Activated CD8-positive, alpha-beta memory T cell treated with anti-CD3 and anti-CD28 coated beads for 1 hour (primary cell): ENCODE measurements at places on chromosomes 3 and 15.

GRCh38 chr3:60282866-60283265 lies 968.4 kb downstream of the FHIT start:
- DNase-seq, result no peak

GRCh38 chr3:151044706-151045105 lies 40.8 kb upstream of the MED12L start:
- DNase-seq, result no peak

DNA sequence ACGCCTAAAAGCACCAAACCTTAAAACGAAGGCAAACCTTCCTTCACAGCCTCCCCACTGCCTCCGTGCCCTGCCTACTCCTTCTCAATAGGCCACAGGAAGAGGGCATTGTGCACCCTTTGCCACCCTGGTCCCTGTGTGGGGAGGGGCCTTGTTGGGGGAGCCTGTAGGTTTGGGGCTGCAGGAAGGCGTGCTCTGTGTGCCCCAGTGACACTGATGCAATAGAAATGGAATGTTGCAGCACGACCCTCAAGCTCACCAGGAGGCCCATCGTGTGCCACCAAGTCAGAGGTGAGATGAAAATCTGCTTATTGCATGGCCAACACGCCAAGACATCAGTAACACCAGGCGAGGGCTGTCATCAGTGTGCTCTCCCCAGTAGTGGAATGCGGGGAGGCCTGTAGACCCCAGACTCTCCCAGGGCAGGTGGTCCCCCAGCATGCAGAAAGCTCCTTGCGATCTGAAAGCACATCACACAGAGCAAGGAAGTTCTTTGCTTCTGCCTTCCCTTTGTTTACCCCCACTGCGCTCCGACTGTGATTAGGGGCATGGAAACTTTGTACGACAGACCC lies 86.2 kb downstream of the ASB7 start:
- DNase-seq, result no peak

GRCh38 chr15:89777073-89777751 lies 1.1 kb downstream of the MESP2 start:
- DNase-seq, result no peak

- no peak for DNase-seq
Measured at GRCh38 chr15:65416845-65417416, 5.8 kb downstream of the IGDCC4 start.

DNA sequence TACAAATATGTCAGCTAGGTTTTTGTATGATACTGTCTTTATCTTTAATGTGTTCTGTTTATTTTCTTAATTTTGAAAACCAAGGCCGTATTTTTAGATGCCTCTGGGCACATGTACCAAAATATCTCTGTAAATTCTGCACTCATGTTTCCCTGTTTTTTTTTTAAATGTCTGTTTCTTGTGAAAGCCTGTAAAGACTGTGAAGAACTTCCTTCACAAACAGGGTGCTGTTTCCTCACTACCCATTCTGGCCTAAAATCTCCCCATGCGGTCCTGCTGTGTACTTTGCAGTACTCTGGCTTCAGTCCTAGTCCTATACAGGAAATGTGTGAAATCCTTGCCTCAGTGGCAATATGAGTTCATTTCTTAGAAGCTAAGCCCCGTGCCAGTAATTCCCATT lies 133.4 kb upstream of the ZBTB20 start:
- no peak for DNase-seq

DNA sequence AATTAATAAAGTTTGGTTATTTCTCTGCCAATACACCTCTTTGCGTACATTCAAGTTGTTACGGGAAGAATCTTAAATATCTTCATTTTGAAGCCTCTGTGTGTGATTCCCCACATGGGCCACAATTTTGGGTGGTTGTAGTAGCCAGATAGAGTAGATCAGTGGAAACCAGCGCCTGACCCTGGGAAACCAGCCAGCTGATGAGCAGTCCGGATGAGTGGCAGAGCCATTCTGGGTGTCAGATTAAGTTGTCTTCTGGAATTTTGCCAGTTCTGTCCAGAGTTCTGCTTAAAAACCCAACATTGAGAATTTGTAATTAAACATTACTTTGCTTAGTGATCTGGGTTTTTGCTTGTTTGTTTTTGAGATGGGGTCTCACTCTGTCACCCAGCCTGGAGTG lies 49.7 kb downstream of the MRPS25 start:
- no peak for DNase-seq

GRCh38 chr3:186166491-186167288 lies 57.8 kb upstream of the ETV5 start:
- DNase-seq, result no peak

DNA sequence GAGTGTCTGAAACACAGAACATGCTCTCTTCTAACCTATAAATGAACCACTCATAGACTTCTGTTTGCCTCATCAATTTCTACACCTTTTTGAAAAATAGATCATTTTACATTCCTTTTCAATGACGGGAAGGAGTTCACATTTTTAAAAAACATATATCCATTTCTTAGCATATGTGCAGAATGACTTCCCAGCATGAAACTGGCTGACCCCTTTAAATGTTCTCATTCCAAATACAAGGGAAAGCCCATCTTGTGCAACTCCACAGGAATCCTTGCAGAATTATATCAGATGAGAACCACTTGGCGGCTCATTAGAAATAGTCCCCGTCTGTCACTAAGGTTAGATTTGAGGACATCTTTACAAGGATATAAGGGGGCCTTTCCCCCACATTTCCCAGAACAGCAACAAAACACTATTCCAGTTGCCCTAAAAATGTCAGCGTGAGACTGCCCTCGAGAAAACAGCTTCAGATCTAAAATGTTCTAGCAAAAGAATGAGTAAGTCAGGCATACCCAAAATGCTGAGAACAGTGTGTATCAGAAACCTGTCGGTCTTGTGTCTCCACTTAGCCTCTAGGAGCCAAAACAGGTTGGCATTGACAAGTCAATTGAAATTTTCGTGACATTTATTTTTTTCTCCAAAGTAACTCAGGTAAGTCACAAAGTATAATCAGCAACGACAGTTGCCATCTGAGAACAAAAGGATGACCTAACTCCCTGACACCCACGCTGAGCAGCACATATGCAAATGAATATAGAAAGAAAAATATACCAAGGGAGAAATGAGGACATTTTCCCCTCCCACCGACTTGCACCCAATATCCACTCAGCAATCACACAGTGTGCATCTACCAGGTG lies 63.1 kb downstream of the FOXP1 start:
- no peak for DNase-seq

GRCh38 chr3:110677506-110677905 lies 394.1 kb upstream of the NECTIN3 start:
- DNase-seq, result no peak

DNA sequence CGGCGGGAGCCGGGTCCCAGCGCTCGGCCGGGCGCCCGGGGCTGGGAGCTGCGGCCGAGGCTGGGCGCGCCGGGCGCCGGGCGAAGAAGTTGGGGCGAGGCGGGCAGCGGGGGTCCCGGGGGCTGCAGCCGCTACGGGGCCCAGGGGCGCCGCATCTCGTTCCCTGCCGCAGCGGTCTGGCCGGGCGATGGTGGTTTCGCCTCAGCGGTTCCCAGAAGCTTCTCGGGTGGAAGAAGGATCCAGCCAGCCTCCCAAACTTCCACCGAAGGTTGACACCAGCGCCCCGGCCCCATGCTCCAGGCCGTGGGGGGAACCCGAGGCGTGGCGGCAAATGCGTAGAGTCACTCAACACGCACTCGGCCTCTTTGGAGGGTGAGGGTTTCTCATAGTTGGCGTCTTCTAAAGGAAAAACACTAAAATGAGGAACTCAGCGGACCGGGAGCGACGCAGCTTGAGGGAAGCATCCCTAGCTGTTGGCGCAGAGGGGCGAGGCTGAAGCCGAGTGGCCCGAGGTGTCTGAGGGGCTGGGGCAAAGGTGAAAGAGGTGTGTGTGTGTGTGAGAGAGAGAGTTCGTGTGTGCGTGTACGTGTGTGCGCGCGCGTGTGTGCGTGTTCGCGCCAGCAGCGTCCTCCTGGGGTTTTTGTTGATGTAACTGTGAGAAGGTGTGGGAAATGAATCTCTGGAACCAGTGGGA lies 940 bp downstream of the BOC start:
- no peak for DNase-seq

GRCh38 chr3:94301366-94301765 lies 238.5 kb downstream of the NSUN3 start:
- DNase-seq, result no peak

DNA sequence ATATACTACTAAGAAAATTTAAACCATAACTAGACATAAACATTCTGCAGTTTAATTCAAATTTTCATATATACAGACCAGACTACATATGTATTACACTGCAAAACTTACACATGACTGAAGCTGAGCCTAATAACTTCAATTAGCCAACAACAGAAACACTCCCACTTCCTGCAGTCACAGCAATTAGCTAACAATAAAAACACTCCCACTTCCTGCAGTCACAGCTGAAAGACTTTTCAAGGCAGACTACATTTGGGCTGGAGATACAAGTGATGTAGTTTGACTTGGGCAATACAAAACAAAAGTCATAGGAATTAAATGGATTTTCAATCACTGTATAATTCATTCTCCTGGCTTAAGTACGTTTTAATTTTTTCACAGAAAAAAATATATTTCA lies 10.3 kb downstream of the TM2D3 start:
- DNase-seq, result no peak

GRCh38 chr15:88981244-88982215 lies 68.4 kb upstream of the MFGE8 start:
- DNase-seq, result no peak

DNA sequence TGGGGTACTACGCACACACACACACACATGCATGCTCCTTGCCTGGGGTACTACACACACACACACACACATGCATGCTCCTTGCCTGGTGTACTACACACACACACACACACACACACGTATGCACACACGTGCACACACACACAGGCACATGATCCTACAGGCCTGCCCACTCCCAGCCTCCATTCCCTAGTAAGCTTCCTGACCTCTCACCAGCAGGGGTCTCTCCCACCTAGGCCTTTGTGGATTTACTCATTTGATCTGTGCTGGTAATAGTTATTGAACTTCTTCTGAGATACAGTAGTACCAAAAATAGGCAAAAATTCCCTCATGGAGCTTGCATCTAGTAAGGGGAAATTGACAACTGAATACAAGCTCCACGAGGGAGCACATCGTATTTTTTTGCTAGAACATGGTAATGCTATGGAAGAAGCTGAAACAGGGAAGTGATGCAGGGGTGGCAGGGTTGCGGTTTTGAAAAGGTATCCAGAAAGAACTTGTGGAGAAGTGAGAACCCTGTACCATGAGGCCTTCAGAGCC lies 19.1 kb downstream of the TTC21A start:
- no peak for DNase-seq

- DNase-seq, result no peak
Measured at GRCh38 chr15:69395991-69396390, 18.2 kb upstream of the KIF23 start.

- no peak for DNase-seq
Measured at GRCh38 chr3:170259907-170260306, 37.7 kb downstream of the PRKCI start.

- no peak for DNase-seq
Measured at GRCh38 chr3:10471054-10471688, 34.2 kb downstream of the ATP2B2 start.

- no peak for DNase-seq
Measured at GRCh38 chr15:71888797-71889196, 78.4 kb downstream of the NR2E3 start.

GRCh38 chr3:94686208-94686607 lies 623.3 kb downstream of the NSUN3 start:
- DNase-seq, result no peak

GRCh38 chr15:45645026-45645980 lies 10.5 kb downstream of the SQOR start:
- DNase-seq, result no peak

DNA sequence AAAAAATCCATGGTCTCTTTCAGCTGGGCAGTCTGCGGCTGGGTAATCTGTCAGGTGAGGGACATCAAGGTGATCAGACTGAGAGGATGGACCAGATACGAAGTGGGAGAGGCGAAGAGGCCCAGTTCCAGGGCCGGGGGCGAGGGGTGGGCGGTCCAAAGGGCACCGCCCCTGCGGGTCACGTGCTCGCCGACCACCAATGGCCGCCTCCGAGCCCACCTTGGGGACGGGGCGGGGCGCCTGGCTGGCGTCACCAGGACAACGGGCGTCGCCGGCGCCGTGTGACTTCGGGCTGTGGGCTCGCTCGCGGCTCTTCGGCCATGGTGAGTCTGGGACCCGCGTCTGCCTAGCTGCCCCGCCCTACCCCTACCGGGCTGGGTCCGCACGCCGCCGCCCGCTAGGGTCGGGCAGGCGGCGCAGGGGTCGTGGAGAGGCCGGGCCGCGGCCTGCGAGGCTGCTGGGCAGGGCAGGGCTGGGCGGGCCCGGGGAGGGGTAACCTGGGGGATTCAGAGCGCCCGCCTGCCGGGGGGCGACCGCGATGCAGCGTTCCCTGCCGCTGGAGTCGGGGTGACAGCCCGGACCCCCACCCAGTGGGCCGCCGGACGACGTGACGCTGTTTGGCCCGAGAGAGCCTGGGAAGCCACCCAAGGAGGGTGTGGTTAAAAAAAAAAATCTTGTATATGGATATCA lies at the start of gene FBXL2:
TSS of gene FBXL2 (plus strand) at position 250 of the 690 bp plus-strand sequence. CDS start at position 321, 71 bp downstream.
- DNase-seq, result no peak

DNA sequence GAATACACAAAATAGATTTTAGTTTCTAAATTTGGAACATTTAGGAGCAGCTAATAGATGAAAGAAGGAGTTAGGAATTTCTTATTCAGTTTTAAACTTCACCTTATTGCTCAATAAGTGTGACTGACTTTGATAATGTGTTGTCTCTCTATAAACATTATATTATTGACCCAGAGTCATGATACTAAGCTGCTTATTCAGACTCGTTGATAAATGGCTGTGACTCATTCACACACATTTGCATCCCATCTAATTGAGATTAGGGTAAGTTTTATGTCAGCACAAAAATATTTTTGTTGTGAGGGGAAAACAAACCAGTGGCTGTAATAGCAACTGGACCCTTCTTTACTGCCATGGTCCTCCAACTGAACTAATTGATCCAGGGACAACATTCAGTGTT lies 137.6 kb downstream of the GOLIM4 start:
- DNase-seq, result no peak
